MV-4-11 (cell line): ENCODE measurements at places on chromosomes 7 and 10.
A peak's percentile ranks its signal among the peaks of the same experiment; 100 is the strongest.

DNA sequence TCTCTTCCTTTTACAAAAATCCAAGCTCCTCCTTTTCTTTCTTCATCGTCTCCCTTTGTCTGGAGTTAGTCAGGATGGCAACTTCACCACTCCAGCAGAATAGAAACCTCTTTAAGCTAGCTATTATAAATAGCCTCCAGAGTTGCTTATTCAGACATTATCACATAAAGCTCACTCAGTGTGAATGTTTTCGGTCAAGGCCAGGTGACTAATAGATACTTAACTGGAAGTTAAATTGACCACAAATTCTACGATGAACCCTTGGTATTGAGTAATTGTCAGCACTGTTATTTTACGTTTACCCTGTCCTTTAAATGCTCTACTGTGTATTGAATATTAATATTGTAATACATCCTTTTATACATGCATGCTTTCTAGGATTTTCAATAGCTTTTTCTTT is 340.4 kb downstream of the OTUD1 start:
- peak; percentile 38 for DNase-seq

- no peak for DNase-seq
Measured at GRCh38 chr10:128254476-128254875, 128.3 kb upstream of the MKI67 start.

GRCh38 chr10:78516236-78516635 is 482.6 kb downstream of the RPS24 start:
- DNase-seq: no peak

DNA sequence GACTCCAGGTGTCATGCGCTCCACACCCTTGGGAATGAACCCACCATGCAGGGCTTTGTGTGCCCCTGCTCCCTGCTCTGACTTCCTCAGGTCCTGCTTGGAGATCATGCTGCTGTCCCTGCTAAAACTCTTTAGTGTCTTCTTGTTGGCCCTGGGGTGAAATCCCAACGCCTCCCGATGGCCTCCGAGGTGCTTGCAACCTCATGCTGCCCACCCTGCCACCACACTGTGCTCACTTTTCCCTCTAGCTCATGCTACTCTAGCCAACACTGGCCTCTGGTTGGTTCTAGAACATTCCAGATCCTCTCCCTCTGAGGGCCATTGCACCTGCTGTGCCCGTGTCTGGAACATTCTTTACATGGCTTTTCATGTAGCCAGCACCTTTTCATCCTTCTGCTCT is 227.7 kb downstream of the ADAM12 start:
- no peak for DNase-seq

DNA sequence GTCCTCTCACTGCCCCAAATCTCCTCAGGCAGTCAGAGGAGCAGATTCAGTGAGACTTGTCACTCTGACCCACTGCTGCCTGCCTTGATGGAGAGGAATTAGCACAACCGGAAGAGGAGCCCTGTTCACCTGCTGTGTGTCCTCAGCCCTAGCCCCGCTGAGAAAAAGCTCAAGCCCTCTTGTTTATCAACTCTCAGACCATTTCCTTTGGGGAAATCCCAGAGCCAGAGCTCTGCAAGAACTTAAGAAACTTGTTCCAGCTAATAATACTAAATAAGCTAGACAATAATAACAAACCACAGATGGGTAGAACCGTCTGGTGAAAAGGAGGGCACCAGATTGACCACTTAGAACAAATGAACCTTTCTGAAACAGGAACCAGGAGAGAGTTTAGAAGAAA is 37.7 kb upstream of the ITGB1 start:
- DNase-seq: no peak

DNA sequence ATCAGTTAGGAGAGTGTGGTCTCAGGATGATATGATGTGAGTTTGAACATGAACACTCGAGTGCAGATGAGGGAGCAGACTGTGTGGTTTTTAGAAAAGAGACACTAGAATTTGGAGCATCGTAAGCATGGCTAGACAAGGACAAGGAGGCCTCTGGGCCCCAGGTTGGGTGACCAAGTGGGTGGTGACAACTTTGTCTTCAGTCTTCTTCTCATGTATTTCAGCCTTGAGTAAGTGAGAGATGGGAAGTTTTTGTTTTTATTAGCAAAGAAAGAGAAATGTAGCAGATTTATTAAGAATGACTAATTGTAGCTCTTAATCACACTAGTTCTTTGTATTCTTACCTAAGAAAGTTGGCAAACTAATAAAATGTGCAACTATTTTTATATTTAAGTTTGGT is 16.3 kb downstream of the TES start:
- DNase-seq: no peak

DNA sequence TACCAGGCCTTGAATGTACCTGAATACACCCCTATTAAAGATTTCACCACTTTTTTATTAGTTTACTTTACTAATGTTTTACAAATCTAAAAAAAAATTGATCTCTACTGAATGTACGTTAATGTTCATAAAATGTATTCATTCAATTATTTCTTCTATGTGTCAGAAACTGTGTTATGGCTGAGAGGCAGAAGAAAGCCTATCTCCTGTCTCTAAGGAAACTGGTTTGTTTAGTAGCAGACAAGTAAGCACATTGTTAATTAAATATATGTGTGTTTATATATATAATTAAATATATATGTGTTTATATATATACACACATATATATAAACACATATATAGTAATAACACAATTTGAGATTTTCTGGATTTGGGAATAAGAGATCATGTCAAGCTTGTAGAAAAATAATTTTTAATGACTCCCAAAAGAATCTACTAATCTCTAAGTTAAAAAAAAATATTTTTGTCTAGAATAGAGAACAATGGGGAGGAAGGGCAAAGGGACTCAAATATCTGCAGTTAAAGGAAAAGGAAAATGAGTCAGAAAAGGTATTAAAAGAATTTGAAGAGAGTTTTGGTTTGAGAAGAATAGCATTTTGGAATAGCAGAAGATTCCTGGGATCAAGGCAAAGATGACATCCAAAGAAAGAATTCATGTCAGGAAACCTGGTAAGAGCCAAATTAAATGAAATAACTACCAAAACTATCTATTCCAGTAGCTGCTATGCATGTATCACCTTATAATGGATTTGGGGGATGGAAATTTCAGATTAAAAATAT is 92.1 kb downstream of the CH25H start:
- no peak for DNase-seq

GRCh38 chr10:59635502-59636290 is 74.0 kb downstream of the SLC16A9 start:
- DNase-seq: no peak

DNA sequence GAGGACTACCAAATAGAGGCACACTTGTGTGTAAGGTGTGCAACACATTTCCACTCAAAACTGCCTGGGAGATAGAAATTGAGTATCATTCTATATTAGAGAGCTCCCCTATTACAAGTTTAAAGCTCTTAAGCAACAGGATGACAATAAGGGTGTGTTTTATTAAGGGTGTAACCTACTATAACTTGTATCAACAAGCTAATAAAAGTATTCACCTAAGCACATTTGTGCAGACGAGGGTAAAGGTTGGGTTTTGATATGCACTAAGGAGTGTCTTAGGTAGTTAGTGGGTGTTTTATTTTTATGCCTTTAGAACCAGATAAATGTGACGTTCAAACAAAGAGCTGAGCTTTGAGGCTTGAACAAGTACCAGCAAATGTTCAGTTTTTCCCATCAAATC is 2.8 kb upstream of the FAM53B start:
- DNase-seq: no peak

GRCh38 chr7:88789480-88790064 is 6.0 kb downstream of the TEX47 start:
- DNase-seq: no peak

DNA sequence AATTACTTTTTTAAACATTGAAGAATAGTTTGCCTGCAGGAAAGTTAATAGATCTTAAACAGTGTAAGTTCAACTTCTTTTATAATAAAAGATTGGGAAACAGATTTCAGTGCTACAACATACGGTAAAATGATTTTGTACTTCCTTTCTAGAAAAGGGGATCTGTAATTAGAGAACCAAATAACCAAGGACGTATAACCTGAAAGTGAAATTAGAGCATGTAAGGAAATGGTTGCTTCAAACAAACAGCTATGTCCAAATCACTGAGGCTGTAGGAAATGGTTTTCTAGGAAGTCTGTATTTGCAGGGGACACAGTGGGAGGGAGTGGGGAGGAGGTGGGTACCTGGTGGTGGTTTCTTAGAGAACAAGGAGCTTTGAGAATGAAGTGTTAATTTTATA is 57.9 kb upstream of the EXOC6 start:
- peak; percentile 75 for DNase-seq

DNA sequence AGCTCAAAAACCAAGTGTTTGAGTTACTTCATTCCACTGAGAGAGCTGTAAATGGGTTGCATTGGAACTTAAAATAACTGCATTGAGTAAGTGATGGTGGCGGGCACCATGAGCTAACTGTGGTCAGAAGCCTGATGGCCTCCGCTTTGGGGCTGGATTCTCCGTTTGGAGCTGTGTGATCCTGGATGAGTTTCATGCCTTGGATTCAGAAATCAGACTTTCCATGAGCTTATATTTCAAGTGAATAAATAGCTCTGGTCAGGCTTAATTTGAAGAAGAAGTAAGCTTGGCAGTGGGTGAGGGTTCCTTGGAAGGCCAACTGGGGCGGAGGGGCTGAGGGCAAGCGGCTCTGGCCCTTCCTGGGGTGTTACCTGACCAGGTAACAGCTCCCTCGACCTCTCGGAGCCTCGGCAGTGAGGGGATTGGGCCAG is 5.6 kb downstream of the HTRA1 start:
- DNase-seq: peak; percentile 86

- no peak for DNase-seq
Measured at GRCh38 chr10:117078168-117078837, 59.8 kb downstream of the VAX1 start.

GRCh38 chr7:108014747-108015682 is 12.1 kb upstream of the LAMB1 start:
- no peak for DNase-seq

GRCh38 chr10:72593963-72594362 is 31.9 kb downstream of the MICU1 start:
- peak; percentile 89 for DNase-seq

GRCh38 chr7:21507627-21508343 is 35.1 kb upstream of the DNAH11 start:
- DNase-seq: peak; percentile 25

DNA sequence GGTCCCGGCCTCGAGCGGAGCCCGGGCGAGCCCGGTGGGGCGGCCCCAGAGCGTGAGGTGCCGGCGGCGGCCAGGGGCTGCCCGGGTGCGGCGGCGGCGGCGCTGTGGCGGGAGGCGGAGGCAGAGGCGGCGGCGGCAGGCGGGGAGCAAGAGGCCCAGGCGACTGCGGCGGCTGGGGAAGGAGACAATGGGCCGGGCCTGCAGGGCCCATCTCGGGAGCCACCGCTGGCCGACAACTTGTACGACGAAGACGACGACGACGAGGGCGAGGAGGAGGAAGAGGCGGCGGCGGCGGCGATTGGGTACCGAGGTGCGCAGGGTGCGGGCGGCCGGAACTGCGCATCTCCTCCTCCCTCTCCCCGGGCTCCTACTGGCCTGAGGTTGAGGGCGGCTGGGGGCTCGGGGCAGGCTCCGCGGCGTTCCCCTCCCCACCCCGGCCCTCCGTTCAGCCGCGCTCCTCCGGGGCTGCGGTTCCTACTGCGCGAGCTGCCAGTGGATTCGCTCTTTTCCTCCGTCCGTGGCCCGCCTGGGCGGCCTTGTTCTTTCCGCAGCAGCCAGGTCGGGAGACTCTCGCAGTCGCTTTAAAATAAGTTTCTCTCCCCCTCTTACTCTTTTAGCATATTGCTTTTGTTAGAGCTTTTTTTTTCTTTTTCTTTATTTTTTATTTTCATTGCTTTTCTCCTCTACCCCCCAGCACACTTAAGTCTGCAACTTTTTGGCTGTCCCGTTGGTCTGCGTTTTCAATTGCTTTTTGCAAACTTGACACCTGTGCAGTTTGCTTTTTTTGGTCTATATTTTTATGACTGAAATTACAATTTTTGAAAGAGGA is 600 bp downstream of the SIRT1 start:
- peak; percentile 53 for DNase-seq

DNA sequence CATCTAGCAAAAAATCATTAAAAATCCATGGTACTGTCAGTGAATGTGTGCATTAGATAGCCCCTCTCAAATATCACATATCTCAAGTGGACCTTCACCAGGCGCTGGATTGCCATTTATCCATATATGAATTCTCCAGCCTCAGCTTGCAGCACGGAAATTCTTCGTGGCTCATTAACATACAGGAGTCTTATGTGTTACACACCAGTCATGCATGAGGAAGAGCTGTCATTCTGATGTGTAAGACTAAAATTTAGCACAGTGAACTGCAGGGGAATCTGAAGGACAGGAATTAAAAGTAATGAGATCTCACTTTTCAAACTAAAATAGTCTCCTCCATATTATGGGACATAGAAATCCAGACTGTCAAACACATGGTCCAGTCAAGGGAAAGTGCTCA is 542.4 kb upstream of the DPP6 start:
- DNase-seq: no peak

DNA sequence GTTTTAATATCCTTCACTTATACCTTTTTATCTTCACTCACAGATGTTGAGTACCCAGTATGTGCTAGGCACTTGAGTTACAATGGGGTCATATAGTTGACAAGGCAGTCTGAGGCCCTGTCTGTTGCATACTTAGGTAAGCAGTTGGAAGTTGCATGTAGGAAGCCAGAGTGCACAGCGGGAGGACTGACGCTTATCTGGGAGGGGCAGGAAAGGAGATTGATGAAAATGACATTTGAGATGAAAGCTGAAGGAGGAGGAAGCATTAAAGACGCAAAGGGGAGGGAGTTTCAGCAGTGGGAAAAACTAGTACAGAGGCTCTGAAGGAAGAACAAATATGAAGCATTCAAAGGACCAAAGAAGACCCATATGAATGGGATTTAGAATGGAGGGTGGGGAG is 266.2 kb downstream of the HTR7 start:
- no peak for DNase-seq

DNA sequence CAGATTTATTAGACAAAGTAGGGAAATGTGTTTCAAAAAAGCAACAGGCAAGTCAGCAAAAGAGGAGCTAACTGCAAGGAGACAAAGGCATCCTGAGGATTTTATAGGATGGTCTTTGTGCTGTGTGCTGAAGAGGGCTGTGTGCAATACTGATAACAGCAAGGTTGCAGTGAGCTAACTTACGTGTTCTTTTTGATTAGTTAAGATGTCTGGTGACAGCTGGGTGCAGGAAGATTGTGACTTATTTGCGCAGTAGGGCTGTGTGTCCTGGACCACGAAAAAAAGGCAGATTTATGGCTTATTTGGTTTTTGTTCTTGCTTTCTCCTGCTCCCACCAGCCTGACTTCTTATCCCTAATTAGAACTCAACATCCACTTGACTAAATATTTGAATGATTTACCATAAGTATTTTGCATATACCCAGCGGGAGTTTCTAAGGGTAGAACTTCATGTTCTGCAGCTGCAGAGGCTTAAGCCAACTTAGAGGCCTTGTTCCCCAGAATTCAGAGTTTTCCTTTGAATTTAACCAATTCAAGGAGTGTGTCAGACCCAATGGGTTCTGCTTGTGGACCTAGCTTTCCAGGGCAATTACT is 119.0 kb downstream of the ANKRD26 start:
- no peak for DNase-seq

- DNase-seq: peak; percentile 27
Measured at GRCh38 chr10:128180843-128181242, 54.6 kb upstream of the MKI67 start.

GRCh38 chr10:63798599-63799498 is 277.6 kb downstream of the REEP3 start:
- DNase-seq: no peak
